Activated T-cell treated with anti-CD3 and anti-CD28 coated beads, Interleukin-2, amount 50 U/mL, for 24 hours (primary cell): ENCODE measurements at places on chromosomes 6 and 20.
A peak's percentile ranks its signal among the peaks of the same experiment; 100 is the strongest.

DNA sequence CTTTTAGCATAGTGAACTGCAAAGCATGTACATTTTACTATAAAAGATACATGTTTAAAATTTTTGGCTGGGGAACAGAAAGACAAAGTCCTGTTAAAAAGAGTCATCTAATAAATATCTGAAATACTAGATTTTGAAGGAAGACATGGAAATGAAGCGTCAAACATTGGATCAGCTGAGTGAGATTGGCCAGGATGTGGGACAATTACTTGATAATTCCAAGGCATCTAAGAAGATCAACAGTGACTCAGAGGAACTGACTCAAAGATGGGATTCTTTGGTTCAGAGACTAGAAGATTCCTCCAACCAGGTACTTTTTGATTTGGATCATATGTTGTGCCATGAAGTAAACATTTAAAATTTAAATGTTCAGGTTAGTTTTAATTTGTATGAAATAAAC, 162.3 kb downstream of the UTRN start:
- H3K27me3 ChIP-seq, result no peaks in the 10 kb centered on the region
- peaks cover 3% of the 10 kb centered on the region for H3K4me1 ChIP-seq
- H3K27ac ChIP-seq, result no peak overlapping the region
- peaks cover 48% of the 10 kb centered on the region for H3K36me3 ChIP-seq

DNA sequence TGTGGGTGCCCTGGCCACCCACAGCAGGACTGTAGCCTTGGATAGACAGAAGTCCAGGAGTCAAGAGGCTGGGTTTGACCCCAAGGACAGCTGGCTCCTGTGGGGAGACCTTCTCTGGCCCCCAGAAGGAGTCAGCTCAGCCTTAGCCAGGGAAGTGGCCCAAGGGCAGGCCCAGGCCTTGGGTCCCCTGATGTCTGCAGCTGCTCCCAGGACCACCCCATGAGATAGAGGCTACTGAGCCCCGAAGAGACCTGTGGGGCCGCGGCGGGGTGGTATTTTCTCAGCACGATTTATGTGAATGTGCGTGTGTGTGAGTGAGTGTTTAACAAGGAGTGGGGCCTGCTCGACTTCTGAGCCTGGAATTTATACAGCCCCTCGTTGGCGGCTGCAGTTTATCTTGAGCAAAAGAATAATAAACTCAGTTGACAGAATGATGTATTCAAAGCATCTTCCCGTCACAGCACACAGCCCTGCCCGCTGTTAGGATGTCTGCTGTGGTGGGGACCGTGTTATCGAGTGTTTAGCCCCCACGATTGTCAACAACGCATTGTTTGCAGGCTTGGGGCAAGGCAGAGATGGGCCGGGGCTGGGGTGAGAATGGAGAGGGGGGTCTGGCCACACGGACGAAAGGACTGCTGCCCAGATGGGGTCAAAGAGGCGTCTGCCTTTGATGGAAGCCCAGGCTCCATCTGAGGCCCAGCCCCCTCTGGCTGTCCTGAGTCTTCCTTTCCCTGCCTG, 163.3 kb downstream of the VEGFA start:
- no peaks in the 10 kb centered on the region for H3K27me3 ChIP-seq
- H3K36me3 ChIP-seq, result no peaks in the 10 kb centered on the region
- no peak overlapping the region for H3K4me3 ChIP-seq
- H3K27ac ChIP-seq, result no peak overlapping the region

DNA sequence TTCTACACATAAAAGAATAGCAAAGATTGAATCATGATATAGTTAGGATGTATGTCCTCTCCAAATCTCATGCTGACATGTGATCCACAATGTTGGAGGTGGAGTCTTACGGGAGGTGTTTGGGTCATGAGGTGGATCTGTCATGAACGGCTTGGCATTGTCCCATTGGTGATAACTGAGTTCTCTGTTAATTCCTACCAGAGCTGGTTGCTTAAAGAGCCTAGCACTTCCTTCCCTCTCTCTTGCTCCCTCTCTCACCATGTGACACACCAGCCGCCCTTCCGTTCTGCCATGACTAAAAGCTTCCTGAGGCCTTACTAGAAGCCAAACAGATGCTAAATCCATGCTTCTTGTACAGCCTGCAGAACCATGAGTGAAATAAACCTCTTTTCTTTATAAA, 8.3 kb downstream of the TNFRSF21 start:
- DNase-seq, result no peak
- no peaks in the 10 kb centered on the region for H3K36me3 ChIP-seq
- H3K4me3 ChIP-seq, result no peak overlapping the region
- H3K4me1 ChIP-seq, result peaks cover 7% of the 10 kb centered on the region
- no peak overlapping the region for H3K27ac ChIP-seq

GRCh38 chr6:127058027-127058426, 60.4 kb upstream of the RSPO3 start:
- H3K27ac ChIP-seq, result no peak overlapping the region
- H3K4me3 ChIP-seq, result no peak overlapping the region
- H3K4me1 ChIP-seq, result peaks cover 2% of the 10 kb centered on the region
- no peaks in the 10 kb centered on the region for H3K27me3 ChIP-seq
- DNase-seq, result no peak
- no peaks in the 10 kb centered on the region for H3K36me3 ChIP-seq

DNA sequence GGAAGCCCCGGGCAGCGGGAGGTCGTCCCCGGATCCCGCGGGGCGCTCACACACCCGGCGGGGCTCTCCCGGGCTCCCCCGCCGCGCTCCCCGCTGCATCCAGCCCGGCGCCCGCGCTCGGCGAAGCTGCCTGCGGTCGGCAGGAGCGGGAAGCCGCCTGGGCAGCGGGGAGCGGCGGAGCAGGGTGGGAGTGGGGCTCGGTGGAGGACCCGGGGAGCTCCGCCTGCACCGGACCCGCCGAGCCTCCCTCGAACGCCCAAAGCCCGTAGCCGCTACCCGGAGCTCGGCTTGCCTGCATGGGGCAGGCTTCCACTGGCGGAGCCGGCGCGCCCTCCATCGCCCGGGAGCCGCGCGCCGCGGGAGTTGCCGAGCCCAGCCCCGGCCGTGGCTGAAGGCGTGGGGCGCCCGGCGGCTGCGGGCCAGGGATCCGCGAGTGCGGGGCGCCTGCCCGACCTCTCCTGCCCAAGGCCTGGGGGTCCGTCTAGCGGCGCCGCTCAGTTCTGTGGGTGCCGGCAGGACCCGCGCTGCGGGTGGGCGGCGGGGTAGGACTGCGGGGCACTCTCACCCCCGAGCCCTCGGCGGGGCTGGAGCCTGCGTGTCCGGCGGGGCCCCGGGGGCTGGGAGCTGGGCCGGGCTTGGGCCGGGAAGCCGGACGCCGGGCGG, 671 bp downstream of the CDH4 start:
- no peak overlapping the region for H3K4me3 ChIP-seq
- no peak for DNase-seq
- peaks cover 4% of the 10 kb centered on the region for H3K4me1 ChIP-seq

DNA sequence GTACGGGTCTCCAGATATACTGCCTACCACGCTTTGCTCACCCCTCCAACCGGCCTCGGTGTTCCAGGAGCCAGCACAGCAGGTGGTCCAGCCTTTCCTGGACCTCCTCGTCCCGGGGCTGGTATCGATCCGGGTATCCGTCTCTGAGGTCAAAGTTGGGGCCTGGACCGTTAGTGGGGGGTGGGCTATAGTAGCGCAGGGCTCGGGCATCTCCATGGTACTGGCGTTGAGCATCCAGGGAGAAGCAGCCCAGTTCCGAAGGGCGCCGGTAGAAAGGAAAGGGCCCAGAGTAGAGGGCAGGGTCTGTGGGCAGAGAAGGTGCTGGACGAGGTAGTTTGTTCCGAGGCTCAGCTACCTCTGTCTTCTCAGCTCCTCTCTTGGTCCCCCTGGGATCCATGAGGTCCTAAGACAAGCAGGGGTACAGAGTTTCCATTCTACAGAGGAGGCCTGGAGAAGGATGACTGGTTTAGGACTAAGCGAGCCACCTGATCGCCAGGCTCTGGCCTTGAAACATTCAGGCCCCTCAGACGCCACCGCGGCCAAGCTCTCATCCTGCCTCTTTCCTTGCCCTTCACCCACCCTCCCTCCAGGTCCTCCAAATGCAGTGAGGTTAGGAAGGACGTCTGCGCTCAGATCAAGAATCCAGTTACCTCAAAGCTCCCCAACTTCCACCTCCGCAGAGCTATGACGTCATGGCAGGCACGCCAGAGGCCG, 502 bp downstream of the DXO start:
- peak overlapping the region; percentile 100 for H3K27ac ChIP-seq
- H3K27me3 ChIP-seq, result no peaks in the 10 kb centered on the region
- H3K36me3 ChIP-seq, result peaks cover 80% of the 10 kb centered on the region
- peaks cover 50% of the 10 kb centered on the region for H3K4me1 ChIP-seq

DNA sequence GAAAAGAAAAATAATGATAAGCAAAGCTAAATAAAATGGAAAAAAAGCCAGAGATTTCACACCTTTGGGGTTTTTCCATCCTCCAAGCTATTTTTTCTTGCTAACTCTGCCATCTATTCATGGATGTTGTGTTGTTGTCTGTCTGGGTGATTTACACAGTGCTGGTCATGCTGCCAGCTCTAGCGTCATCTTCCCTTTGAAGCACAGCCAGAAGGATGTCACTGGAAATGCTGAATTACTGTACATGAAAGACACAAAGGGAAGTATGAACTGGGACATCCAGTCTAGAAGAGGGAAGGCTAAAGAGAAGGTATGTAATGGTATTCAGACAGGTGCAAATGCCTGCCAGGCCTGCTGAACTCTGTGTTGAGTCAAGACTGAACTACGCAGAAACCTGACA, 241.9 kb upstream of the STXBP5 start:
- no peaks in the 10 kb centered on the region for H3K27me3 ChIP-seq
- H3K27ac ChIP-seq, result no peak overlapping the region
- H3K36me3 ChIP-seq, result peaks cover 11% of the 10 kb centered on the region
- no peaks in the 10 kb centered on the region for H3K4me1 ChIP-seq

DNA sequence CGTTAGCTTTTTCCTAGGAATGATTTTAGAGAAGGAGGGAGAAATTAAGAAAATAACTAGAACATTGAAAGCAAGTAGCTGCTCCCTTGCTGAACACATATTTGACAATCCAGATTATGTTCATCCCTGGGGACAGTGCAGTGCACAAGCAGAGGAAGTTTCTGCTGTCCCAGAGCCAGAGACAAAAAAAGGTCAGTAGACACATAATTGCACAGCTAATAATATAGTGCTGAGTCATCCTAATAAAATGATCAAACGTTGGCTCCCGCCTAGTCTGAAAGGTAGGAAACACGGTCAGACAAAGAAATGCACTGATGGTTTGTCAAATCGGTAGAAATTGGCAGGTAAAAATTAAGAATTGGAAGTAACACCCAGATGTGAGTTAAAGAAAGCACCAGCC, 21.7 kb upstream of the SSTR4 start:
- no peaks in the 10 kb centered on the region for H3K4me1 ChIP-seq
- DNase-seq, result no peak
- no peaks in the 10 kb centered on the region for H3K27me3 ChIP-seq
- no peak overlapping the region for H3K27ac ChIP-seq
- no peak overlapping the region for H3K4me3 ChIP-seq
- H3K36me3 ChIP-seq, result no peaks in the 10 kb centered on the region

DNA sequence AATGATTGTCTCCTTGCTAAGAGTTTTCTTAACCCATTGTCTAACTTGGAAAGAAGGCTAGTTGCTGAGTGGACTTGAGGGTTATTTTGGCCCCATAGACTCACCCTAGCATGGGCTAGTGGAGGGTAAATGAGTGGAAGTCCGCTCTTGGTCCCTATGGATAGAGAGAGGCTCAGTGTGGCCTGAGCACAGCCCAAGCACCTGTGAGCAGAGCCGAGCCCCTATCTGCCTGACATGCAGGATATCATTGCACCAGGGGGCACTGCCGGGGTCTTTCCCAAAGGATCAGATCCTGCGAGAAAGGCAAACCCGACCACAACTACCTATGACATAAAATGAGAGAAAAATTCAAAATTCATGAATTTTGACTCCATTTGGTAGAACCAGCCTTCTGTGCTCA, 70.6 kb upstream of the GGTLC1 start:
- H3K36me3 ChIP-seq, result no peaks in the 10 kb centered on the region
- DNase-seq, result no peak
- no peaks in the 10 kb centered on the region for H3K4me1 ChIP-seq
- no peaks in the 10 kb centered on the region for H3K27me3 ChIP-seq
- H3K27ac ChIP-seq, result no peak overlapping the region
- H3K4me3 ChIP-seq, result no peak overlapping the region

DNA sequence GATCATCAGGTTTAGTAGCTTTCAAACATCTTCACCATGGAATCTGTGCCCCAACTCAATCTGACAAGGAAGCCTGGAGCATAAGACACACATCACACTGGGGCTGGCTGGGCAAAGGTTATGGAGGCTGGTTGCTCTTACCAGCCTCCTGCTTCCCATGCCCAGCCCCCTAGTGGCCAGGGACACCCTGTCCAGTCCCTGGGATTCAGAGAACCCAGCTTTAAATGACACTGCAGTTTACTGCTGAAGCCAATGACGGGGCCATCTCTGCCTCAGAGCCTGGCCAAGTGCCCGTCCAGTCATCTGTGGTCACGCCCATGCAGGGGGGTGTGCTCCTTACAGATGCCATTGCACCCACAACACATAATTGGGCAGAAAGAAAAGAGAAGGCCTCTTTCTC, 272.9 kb downstream of the SMOC2 start:
- no peak overlapping the region for H3K4me3 ChIP-seq
- no peak for DNase-seq
- peaks cover 25% of the 10 kb centered on the region for H3K27me3 ChIP-seq
- H3K36me3 ChIP-seq, result no peaks in the 10 kb centered on the region
- H3K27ac ChIP-seq, result no peak overlapping the region

DNA sequence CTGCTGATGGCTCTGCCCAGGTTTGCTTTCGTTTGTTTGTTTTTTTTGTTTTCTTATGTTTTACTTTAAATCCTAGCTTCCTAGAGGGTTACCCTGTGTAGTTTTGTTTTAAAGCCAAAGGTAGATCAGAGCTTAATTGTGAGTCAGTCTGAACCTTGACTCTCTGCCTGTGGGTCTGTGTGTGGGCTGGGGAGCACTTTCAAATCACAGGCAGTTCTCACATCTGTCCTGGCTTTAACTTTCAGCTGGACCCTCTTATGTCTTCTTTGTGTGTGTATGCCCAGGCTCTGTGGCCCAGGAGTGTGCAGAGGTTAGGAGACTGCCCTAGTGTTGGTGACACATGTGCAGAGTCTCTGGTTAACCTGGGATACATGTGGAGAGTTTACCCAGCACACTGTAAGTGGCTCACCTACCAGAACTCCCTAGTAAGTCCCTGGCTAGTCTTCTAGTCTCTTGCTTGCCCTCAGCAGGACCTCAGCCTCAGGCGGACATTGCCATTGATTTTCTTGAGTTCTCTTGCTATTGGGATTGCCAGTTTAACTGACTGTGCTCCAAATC, 19.0 kb downstream of the HIVEP1 start:
- peak overlapping the region; percentile 73 for H3K27ac ChIP-seq
- peaks cover 76% of the 10 kb centered on the region for H3K36me3 ChIP-seq
- no peak overlapping the region for H3K4me3 ChIP-seq
- H3K27me3 ChIP-seq, result no peaks in the 10 kb centered on the region
